ENCODE measurements at places on chromosomes 7 and 10.

DNA sequence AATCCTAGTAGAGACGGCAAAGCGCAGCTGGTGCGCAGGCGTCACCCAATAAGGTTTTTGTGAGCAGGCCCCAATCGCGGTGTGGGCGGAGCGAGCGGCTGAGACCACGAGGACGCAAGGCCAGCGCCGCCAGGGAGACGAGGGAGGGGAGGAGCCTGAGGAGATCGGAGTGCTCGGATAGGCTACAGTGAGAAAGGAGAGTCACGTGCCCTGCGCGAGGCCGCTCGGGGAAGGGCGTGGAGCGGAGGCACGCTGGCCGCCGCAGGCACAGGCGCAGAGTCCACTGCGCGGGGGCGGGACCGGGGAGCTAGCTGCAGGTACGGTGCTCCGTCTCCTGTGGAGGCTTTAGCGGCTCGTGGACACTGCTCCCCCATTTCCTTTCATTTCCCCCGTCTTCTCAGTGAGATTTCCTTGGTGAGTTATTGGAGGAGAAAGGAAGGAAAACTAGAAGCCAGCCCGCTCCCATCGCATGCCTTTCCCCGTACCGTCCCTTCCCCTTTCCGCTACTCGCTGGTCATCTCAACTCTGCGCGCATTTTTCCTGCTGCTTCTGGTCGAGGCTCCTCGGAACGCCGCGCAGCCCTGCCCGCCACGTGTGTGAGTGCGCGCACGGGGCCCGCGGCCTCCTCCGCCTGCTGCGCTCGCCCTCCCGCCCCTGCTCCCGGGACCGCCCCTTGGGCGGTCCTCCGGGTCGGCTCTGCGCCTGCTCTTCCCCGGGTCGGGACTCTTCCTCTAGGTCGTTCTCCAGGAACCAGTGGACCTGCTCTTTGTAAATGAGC, at the start of gene THNSL1:
THNSL1 (plus strand) TSS at position 237 of the 778 bp plus-strand sequence. CDS start 6,612 bp downstream, outside the sequence.
- DNase-seq = peak; percentile 89

DNA sequence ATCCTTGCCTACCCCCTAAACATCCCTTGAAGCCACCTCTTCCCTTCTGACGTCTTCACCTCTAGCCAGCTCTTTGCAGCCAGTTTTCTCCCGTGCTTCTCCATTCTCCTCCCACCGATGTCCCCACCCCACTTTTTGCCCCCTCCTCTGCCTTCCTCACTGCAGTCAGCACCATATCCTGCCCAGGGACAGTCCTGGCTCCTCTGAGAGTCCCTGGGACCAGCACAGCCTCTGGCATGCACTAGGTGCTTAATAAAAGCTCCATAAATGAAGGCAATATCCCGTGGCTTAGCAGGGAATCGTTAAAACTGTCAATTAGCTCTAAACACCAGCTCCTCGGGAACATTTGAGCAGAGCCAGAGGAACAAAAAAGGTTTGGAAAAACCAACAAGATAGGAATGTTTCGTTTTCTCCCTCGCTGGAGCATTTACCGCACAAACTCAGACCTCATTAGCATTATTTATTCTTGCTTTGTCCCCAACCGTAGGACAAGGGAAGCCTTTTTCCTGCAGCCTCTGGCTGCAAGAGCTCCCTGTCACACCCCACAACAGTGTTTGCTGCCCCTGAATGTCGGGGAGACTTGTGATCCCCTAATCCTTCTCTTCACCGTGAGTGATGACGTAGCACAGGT, 16.1 kb downstream of the MYL10 start:
- DNase-seq = no peak

- DNase-seq = no peak
Measured at GRCh38 chr7:49527182-49527581, 246.3 kb upstream of the VWC2 start.

GRCh38 chr7:101401390-101402080, 38.9 kb downstream of the COL26A1 start:
- no peak for DNase-seq

- no peak for DNase-seq
Measured at GRCh38 chr7:113636727-113637421, 281.9 kb downstream of the PPP1R3A start.

- DNase-seq = no peak
Measured at GRCh38 chr7:27739301-27739908, 557 bp upstream of the TAX1BP1 start.

- peak; percentile 31 for DNase-seq
Measured at GRCh38 chr7:18352339-18353255, 143.0 kb upstream of the HDAC9 start.

DNA sequence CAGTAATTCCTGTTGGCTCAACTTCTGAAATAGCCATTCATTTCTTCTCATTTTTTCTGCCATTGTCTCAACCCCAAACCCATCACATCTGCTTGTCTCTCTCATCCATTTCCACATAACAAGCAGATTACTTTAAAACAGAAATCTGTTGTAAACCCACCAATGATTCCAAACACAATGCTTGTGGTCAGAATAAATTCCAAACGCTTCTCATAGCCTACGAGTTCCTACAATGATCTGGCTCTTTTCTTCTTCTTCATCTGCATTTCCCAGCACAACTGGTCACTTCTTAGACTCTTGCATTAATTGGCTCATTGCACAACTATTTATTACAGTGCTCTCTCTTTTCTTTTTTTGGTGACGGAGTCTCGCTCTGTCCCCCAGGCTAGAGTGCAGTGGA, 364.1 kb downstream of the GATA3 start:
- DNase-seq = no peak

- DNase-seq = no peak
Measured at GRCh38 chr10:20100171-20100570, 283.9 kb downstream of the PLXDC2 start.

GRCh38 chr7:135801045-135801693, 52.6 kb upstream of the FAM180A start:
- peak; percentile 58 for DNase-seq

GRCh38 chr7:4000139-4000538, 682.0 kb upstream of the FOXK1 start:
- DNase-seq = no peak

DNA sequence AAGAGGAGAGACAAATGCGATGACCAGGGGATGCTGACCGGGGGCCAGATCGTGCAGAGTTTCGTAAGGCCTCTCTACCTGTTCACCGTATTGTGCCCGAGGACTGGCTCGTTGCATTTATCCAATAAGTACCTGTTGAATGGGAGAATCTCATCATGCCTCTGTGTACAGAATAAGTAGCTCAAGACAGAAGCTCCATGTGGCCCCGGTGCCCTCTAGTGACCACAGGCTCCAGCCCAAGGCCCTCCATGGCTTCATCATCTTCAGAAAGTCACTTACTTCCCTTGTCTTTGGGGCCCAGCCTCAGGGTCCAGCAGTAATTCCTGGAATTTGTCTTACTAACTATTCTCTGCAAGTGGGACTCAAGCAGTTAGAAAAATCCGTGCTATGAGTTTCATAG, 151.0 kb downstream of the CHN2 start:
- no peak for DNase-seq

DNA sequence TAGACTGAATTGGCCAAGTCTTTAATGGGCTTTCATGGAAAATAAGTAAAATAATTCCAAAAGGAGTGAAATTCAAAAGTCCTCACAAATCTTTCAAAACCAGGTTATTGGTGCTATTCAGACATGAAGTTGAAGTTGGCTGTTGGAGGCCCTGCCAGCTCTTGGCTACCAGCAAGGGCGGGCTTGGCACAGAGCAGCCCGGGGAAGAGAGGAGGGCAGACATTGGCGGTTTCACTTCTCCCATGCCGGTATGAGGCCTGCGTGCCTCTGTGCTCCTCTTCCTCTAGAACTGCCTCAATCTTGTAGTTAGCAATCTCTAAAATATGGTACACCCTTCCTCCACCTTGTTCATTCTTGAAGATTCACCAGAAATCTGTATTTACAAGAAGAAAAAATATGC, 16.4 kb upstream of the NPS start:
- no peak for DNase-seq

GRCh38 chr10:77989081-77989724, 40.1 kb downstream of the POLR3A start:
- DNase-seq = no peak

- no peak for DNase-seq
Measured at GRCh38 chr10:96984541-96985131, 152.5 kb downstream of the LCOR start.

DNA sequence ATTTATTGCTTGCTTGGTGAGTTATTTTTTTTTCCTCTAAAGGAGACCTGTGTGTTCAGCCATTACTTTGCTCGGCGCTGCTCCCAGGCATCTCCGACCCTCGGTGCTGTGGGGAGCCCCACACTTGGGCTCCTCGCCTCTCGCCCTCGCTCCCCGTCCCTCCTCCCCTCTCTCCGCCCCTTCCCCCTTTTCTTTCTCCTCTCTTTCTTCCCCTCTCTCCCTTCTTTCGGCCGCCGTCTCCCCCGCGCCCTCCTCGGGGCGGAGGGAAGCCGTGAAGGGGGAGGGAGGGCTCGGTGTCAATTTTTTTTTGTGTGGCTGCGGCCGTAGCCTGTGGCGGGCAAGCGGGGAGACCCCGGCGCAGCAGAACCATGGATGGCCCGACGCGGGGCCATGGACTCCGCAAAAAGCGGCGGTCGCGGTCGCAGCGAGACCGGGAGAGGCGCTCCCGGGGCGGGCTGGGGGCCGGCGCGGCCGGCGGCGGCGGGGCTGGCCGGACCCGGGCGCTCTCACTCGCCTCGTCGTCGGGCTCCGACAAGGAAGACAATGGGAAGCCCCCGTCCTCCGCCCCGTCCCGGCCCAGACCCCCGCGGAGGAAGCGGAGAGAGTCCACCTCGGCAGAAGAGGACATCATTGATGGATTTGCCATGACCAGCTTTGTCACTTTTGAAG, 1.1 kb downstream of the AUTS2 start:
- DNase-seq = no peak

GRCh38 chr7:88203401-88203800, 16.4 kb downstream of the SRI start:
- no peak for DNase-seq

DNA sequence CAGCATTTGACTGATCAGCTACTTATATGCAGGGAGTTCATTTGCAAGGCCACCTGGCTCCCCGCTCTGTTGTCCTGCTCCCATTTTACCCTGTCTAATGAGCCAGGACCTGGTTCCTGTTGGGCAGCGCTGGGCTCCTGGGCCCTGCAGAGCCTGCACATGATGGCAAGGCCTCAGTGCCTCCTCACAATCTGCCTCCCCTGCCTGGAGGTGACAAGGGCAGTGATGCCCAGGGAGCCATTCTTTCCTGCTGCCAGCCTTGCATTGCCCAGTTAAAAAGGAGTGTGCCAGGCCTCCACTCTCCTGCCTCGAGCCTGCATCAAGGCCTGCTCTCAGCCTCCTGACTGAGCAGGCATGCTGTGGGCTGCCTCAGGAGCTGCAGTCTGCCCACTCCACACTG, 28.5 kb downstream of the CHAT start:
- no peak for DNase-seq

DNA sequence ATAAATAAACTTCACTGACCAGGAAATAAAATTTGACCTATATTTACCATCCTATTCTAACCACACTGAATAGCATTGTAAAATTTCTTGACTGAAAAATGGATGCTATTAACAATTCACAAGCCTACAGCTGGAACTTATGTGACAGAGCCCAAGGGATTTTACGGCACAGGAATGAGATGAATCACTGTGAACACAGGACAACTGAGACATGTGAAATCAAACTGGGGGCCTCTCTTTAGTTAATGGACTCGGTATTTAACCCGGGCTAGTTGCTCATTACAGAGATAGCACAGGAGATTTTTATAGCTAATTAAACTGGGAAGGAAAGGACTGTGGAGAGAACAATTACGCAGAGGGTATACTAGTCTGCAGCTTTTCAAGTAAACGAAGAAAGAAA, 100.6 kb downstream of the MICU1 start:
- no peak for DNase-seq

GRCh38 chr7:66176914-66177313, 28.2 kb upstream of the TPST1 start:
- no peak for DNase-seq

DNA sequence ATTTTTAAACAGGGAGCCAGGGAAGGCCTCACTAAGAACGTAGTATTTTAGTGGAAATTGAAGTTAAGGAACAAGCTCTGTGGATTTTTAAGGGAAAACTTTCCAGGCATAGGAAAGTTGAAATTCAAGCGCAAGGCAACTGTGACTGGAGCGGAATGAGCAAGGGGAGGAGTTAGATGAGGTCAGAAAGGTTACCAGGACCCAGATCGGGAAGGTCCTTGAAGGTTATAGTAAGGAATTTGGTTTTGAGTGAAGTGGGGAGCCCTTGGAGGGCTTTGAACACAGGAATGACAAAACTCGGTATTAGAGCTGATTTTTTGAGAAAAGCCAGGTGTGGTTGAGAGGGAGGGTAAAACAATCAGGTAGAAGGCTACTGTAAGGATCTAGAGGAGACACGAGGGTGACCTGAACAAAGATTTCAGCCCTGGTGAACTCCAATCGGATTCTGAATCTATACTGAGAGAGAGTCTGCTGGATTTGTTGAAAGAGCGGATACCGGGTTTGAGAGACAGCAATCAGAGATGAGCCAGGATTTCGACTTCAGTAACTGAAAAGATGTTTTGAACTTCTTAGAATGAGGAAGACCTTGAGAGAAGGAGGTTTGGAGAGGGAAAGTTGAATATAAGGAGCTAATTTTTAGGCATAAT, 1013.9 kb downstream of the NRG3 start:
- no peak for DNase-seq

GRCh38 chr10:115024371-115024770, 68.8 kb upstream of the ATRNL1 start:
- no peak for DNase-seq

GRCh38 chr10:123854003-123854402, 37.6 kb downstream of the CPXM2 start:
- no peak for DNase-seq

- DNase-seq = no peak
Measured at GRCh38 chr10:102511583-102512274, 8.0 kb downstream of the SUFU start.

DNA sequence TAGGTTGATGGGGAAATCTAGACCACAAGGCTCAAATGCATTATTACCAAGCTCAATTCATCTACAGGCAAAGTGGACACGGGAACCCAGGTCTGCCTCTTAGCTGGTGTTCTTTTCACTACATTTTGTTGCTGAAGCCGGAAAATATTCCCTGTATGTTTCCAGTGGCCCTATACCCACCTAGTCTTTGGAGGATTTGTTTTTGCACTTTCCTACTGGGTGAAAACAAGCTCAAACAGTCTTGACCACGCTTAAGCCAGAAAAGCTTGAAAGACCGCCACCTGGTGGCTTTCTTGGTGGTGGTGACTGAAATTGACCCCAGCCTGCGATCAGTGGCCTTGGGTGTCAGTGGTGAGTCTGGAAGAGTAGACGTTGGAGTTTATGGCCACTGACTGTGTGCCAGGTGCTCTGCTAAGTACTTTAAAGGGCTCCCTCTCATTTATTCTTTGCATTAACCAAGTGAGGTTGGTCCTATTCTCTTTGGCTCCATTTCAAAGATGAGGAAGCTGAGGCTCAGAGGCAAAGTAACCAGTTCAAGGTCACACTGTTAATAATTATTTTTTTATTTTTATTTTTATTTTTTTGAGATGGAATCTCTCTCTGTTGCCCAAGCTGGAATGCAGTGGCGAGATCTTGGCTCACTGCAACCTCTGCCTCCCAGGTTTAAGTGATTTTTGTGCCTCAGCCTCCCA, 11.1 kb upstream of the CRTAC1 start:
- DNase-seq = peak; percentile 37

GRCh38 chr7:24826662-24827020, 69.4 kb upstream of the GSDME start:
- DNase-seq = no peak

GRCh38 chr10:72649291-72649690, 23.4 kb upstream of the MICU1 start:
- DNase-seq = no peak

GRCh38 chr7:39293056-39293823, 273.0 kb upstream of the YAE1 start:
- no peak for DNase-seq
